ENCODE measurements at places on chromosomes 13 and 19.

GRCh38 chr19:8325454-8325853 is 4.2 kb downstream of the RPS28 start:
- DNase-seq, result no peak

DNA sequence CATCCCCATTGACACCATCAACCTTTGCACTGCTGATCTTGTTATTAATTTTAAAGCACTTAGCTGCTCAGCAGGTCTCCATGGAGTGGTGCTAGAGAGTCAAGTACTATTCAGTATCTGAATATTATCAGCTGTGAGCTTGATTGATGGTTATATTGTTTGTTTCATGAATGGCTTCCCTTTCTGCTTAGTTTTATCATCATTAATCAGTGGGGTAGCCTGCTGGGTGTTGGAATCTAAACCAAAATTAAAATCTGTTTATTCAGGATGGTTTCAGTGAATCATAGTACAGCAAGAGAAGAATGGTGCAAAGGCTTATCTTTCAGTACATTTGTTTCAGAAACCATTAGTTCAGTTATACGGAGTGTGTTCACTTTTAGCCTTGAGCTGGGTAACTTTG is 42.5 kb upstream of the SCEL start:
- DNase-seq, result peak; percentile 29

- DNase-seq, result no peak
These were observed 3.6 kb upstream of the CACNG8 start for GRCh38 chr19:53958823-53959757.

DNA sequence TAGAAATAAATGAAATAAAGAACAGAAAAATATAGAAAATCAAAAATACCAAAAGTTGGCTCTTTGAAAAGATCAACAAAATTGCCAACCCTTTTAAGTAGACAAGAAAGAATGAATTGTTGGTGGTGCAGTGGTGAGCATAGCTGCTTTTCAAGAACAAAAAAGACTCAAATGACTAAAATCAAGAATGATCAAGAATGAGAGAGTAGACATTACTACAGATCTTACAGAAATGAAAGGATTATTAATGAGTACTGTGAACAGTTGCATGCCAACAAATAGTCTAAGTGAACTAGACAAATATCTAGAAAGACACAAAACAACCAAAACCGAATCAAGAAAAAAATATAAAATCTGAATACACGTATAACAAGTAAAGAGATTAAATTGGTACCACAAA is 53.9 kb downstream of the FNDC3A start:
- DNase-seq, result no peak

DNA sequence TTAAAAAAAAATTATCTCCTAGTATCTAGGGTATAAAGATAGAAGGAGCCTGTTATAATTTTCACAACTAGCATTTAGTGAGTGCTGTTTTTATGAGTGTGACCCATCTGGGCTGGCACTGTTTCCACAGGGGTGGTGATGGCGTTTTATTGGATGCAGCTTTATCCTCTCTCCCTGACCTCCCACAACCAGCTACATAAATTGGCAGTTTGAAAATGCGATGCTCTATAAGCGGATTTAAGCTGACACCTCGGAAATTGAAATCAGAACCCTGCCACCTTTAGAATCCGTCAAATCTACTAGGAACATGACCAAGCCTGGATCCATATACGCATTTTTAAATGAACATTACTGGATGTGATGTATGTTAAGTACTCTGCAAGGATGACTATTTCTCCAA is 44.9 kb downstream of the MYO16 start:
- no peak for DNase-seq
